Activated CD4-positive, alpha-beta T cell treated with anti-CD3 and anti-CD28 coated beads, Interleukin-2, amount 50 U/mL, for 4 hours (primary cell): ENCODE measurements at places on chromosomes 6 and 20.

DNA sequence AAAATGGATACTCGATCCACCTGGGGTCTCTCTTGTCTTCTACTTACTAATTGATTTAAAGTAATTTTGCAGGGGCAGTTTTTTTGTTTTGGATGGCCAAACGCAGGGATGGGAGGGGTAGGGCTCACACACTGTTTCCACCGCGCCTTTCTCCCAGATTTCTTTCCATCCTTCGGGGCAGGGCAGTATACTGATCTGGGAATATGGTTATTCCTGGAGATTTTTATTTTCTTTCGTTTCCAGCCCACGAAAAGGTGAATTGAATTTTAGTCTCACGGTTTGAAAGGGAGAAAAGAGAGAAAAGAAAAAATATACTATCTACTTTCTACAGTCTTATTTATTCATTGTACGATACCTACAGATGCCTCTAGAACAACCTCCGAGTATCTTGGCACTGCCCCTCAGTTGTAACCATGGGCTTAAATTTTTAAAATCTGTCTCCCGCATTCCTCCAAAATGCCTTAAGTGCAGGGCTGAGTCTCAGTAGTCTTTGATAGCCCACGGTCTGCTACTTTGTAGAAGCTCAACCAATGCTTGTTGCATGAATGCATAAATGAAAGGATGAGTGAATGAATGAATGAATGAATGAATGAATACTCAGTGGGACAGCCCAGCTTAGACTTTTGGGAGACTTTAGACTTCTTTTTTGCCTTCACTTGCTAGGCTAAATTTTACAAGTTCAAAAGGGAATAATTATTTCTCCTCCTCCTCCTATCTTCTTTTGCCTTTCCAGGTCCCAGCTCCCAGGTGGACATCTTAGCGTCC lies 18.1 kb upstream of the TRIM27 start:
- no peak for DNase-seq

GRCh38 chr6:40998661-40999060 lies 40.4 kb downstream of the UNC5CL start:
- no peak for DNase-seq

DNA sequence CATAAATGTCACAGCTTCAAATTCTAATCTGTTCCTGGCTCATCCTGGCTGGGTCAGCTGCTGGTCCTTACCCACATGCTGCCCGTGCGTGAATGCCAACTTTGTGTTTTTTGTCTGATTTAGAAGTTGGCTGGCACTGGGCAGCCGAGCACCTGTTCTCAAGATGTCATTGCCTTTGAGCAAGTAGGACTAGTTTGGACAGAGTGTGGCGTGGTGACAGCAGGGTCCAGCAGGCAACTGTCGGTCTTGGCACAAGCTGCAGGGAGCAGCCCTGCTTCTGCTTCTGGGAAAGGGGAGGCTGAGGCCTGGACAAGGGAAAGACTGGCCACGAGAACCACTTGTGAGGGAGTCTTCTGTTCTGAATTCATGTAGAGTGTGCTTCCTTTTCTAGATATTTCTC lies 26.4 kb upstream of the ADRM1 start:
- no peak for DNase-seq

GRCh38 chr20:373171-373890 lies 7.2 kb upstream of the TRIB3 start:
- no peak for DNase-seq

GRCh38 chr20:19583532-19584175 lies 174.4 kb upstream of the RIN2 start:
- DNase-seq = no peak

GRCh38 chr6:119517428-119517827 lies 167.9 kb upstream of the MAN1A1 start:
- DNase-seq = no peak

DNA sequence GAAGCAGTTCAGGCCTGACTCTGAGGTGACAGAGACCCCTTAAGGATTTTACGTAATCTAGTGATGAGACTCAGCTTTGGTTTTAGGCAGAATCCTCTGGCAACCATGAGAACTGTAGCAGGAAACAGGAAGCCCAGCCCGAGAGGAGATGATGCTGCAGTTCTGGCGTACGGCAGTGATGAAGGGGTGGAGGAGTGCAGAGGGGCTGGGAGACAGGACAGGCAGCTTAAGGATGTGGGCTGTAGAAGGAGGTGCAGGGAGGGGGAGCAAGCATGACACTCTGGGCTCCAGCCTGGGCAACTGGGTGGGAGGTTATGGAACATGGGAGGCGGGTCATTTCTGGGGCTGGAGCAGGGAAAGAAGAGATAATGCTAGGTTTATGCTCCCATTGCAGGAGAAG lies 67.1 kb downstream of the LRFN2 start:
- DNase-seq = no peak

DNA sequence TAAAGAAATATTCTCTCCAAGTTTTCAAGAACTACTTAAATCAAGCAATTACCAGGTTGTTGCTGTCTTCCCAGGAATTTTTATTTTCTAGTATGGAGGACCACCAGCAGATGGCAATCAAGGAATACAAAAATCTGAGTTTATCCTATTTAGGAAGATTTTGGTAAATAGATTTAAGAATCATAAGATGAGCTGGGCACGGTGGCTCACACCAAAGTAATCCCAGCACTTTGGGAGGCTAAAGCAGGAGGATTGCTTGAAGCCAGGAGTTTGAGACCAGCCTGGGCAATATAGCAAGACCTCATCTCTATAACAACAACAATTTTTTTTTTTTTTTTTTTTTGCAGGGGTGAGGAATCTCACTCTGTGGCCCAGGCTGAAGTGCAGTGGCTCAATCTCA lies 19.3 kb upstream of the SEC63 start:
- no peak for DNase-seq

DNA sequence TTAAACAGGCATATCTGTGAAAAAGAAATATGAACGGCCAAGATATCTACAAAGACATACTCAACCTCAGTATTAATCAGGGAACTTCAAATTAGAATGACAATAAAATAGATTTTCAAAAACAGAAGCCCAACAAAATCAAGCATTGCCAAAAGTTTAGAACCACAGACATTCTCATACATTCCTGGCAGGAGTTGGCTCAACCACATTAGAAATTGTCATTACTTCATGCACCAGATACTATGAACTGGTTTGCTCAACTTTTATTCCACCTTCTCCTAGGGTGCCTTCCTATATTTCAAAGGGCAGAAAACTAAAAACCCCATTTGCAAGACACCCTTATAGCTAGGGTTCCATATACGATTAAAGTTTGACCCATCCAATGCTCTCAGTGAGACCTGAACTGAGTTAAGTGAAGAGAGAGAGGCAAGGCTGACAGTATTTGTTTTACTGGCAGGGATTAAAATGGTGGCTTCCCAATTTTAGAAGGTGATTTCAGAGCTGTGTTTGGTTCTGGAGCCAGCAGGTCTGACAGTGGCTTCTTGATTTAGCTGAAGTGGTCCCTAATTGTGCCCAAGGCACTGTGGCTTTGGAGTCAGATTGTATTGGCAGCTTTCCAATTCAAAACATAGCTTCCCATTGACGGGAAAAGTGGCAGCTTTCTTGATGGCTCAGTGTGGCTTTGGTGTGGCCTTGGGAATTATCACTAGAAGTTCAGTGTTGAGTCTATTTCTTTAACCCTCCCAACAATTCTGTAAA lies 77.1 kb upstream of the CDYL start:
- DNase-seq = no peak
